ENCODE measurements at places on chromosomes 11 and 22. TPM values are rescaled to one million over a fixed set of nuclear protein-coding genes. Genes with fewer than 3 reads are reported as not detected.

DNA sequence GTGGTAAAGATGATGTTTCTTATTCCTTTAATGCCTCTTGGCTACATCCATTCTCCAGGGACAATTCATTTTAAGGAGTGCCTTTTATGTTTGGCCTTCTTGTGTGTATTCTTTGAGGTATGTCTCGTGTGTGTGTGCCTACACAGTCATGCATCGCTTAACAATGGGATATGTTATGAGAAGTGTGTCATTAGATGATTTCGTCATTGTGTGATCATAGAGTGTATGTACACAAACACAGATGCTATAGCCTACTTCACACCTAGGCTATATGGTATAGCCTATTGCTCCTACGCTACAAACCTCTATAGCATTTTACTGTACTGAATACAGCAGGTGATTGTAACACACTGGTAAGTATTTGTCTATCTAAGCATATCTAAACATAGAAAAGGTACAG lies 23.0 kb downstream of the ZNF202 start:
- DNase-seq = no peak

GRCh38 chr11:6283453-6284023 lies 23.9 kb downstream of the CCKBR start:
- DNase-seq = no peak

DNA sequence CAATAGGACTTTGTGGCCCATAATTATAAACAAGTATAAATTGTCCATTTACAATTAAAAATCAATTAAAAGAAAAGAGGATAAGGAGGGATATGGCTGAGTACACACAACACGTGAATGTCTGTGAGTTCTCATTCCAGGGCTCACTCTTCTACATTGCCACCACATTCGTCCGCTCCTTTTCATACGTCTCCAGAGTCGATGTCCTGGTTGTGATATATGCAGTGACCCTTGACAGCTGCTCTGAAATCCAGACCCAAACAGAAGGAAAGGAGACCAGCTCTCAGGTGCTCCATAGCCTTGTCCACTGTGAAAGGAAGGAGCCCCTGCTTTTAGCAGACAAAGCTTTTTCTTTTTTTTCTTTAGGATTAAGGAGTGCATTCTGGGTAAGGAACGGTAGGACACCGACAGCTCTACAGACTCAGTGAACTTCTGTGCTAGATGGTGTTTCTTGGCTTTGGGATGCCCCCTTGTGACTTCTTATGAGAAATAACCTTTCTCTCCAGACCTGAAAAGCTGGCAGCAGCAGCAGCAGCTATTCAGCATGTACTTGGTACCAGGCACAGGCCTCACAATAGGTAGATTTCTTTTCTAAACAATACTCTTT lies 19.7 kb upstream of the DNAJB13 start:
- peak; percentile 61 for DNase-seq

The CHRM1 gene
- not detected for total RNA-seq

The NPTXR gene
- 0.96 TPM for total RNA-seq

The MS4A5 gene
- total RNA-seq = not detected

The SHANK3 gene
- 0.32 TPM for total RNA-seq

The FAM181B gene
- not detected for total RNA-seq

The NLRP14 gene
- total RNA-seq = not detected

The GAS2 gene
- total RNA-seq = 2.1 TPM

Data from myocyte (in vitro differentiated cells).